ENCODE measurements at places on chromosomes 12 and 14.

GRCh38 chr12:68119250-68119649 is 40.3 kb downstream of the IFNG start:
- DNase-seq, result no peak

DNA sequence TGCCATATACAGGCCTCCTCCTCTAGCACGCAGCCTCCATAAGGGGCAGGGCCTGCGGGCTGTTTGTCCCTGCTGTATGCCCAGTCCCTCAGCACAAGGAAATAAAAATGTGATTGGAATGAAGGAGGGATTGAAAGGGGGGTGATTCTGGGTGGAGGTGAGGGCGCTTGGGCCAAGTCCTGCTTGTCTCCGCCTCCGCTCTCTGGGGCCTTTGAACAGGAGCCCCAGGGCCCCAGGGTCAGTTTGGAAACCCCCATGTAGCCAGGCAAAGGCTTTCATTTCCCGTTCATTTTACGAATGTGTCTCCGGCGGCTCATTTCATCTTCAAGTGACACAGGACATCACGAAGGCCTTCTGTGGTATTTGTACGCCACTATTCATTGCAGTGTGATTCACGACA is 4.5 kb upstream of the CACNA2D4 start:
- no peak for DNase-seq

DNA sequence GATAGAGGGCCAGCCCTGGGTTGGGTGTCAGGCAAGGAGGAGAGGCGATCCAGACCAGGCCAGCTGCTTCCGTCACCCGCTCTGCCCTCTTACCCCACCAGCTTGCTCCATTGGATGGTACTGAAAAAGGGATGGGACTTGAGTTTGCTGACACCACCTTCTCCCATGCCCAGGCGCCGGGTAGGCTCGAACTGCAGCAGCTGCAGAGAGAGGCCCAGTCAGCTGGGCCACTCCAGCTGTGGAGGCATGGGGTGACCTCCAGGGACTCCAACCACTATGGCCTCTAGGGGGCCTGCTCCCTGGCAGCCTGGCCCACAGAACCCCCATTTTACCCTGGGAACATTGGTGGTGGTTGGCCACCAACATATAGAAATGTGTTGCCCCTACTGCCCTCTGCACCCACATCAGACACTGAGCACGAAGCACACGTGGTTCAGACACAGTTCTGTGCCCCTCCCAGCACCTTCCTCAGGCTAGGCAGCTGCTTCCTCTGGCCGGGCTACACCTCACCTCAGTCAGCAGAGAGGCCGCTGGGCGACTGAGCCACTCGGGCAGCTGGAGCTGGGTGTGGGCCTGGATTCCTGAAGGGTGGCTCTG is 16.0 kb downstream of the RPS6KL1 start:
- no peak for DNase-seq

GRCh38 chr12:18461758-18462157 is 200.4 kb downstream of the PIK3C2G start:
- DNase-seq, result no peak

- peak; percentile 31 for DNase-seq
Measured at GRCh38 chr12:118371321-118372282, 1.1 kb downstream of the TAOK3 start.

DNA sequence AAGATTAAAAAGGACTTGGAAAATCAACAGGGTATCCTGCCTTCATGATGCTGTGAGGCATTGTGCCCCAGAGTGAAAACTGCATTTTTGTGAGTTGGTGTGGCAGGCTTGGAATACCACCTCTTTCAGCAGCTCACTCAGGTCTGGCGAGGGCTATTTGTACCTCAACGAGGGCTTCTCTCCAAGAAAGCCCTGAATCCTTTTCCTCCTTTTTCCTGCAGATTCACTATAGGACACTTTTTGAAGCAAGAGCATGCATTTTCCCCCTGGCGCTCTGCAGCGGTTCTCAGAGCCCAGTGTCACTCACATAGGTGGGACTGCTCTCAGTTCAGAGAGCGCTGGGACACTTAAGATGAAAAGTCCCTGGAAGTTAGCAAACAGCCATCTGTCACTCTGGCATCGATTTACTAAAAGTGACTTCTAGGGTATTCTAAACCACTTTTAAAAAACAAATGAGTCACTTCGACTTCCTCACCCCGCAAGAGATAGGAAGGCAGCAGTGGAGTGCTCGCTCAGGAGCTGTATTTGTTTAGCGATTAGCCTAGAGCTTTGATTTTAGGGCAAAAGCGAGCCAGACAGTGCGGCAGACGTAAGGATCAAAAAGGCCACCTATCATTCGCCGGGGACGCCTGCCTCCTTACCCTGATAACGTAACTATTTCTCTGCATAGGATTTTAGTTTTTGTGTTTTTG is 782 bp upstream of the LGR5 start:
- no peak for DNase-seq

GRCh38 chr12:20527417-20528163 is 159.3 kb downstream of the PDE3A start:
- peak; percentile 32 for DNase-seq

DNA sequence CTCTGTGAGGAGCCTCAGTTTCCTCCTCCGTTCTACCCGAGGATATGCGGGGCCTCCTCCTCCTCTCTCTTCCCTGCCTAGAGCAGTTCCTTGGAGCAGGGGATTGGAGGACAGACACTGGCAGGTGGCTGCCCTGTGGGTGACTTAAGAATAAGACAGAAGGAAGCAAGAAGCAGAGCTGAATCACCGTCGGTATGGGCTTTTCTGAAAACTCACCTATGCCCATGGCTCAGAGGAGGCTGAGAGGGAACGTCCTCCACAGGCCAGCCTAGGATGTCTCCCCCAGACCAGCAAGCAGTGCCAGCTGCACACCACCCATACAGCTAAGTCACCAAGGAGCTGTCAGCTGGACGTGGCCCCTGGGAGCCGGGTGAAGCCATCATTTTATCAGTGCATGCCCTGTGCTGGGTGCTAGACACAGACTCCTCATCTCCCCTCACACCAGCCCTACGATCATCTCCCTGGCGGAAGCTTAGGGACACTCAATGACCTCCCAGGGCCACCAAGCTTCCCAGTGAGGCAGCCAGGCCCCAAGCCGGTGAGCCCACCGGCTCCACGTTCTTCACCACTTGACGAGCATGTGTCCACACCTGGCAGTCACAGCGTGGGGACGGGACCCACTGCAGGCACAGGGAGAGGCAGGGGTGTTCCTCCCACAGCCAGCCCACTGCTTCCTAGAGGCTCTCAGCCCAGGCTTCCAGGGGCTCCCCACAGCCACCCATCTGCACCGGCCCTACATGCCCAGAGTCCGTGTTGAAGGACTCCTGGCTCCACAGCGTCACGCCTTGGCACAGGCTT is 21.4 kb downstream of the ITPK1 start:
- no peak for DNase-seq

Measured in femur (tissue), 1 donor.